ENCODE measurements at places on chromosomes 16 and 17.
A peak's percentile ranks its signal among the peaks of the same experiment; 100 is the strongest.

DNA sequence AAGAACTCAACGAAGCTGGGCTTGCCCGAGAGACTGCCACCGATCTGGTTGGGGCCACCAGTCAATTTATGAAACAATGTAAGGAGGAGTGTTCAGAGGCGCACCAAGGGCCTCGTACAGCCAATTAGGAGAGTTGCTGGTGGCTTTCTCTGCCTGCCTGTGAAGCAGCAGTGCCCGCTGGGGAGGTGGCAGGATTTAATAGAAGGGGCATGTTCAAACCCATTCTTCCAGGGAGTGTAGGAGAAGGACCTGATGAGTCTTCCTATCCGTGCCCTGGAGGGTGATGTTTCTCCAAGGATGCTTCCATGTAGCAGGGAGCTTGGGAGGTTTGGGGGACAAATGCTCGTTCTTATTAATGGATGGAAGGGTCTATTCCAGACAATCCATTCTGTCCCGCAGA is 178.4 kb downstream of the CCDC182 start:
- DNase-seq = no peak

DNA sequence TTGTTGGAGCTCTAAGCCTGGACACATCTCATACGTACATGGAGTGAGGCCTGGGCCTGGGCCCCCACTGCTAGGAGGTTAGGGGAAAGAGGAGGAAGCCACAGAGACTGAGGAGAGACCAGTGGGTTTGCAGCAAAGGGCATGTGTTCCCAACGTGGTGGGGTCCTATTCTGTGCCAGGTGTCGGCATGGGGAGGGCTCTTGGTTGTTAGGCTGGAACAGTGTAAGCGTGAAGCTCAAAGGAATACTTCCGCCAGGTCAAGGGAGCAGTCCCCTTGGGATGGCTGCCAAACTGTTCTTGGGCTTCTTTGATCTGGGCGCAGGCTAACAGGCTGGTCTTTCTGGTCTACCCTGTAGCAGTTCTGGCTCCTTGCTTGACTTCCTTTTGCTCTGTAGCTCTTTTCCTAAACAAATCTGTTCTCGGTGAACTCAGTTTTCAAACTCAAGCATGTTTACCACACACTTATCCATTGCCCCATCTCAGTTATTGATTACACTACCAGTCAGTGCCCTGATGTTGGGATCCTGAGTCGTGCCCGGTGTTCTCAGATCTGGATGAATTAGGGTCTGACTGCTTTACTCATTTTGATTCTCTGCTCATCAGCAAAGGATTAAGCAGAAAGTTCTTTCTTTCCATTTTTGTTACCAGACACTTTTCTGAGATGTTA is 36.4 kb downstream of the GPT2 start:
- DNase-seq = no peak

- no peak for DNase-seq
Observed at GRCh38 chr17:78933025-78933958, 8.1 kb upstream of the TIMP2 start.

- DNase-seq = no peak
Observed at GRCh38 chr17:37490638-37491614, 1.2 kb downstream of the DUSP14 start.

DNA sequence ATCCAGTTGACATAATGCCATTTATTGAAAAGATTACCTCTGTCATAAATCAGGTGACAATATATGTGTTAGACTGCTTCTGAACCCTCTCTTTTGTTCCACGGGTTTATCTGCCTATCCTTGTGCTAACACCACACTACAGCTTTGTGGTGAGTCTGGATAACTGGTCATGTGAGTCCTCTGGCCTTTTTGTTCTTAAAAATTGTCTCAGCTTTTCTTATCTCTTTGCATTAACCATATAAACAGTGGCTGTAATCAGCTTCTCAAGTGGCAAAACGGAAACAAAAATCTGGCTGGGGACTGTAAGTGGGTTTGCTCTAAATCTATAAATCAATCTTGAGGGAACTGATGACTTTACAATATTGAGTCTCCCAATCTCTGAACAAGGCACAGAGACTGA is 44.6 kb downstream of the STX8 start:
- DNase-seq = no peak

- DNase-seq = no peak
Observed at GRCh38 chr17:80529904-80530292, 14.7 kb upstream of the RPTOR start.

- no peak for DNase-seq
Observed at GRCh38 chr16:88412766-88413165, 30.0 kb downstream of the ZNF469 start.

GRCh38 chr17:61381537-61381936 is 18.1 kb upstream of the TBX2 start:
- no peak for DNase-seq

- no peak for DNase-seq
Observed at GRCh38 chr17:66580184-66580955, 254.5 kb upstream of the CACNG5 start.

- DNase-seq = no peak
Observed at GRCh38 chr17:48799069-48799723, 17.8 kb downstream of the TTLL6 start.

- DNase-seq = no peak
Observed at GRCh38 chr16:89210904-89211515, 6.5 kb upstream of the ZNF778 start.

- DNase-seq = no peak
Observed at GRCh38 chr17:48241770-48242497, 134.4 kb downstream of the SNX11 start.

- no peak for DNase-seq
Observed at GRCh38 chr17:48625495-48626244, 488 bp downstream of the HOXB9 start.

DNA sequence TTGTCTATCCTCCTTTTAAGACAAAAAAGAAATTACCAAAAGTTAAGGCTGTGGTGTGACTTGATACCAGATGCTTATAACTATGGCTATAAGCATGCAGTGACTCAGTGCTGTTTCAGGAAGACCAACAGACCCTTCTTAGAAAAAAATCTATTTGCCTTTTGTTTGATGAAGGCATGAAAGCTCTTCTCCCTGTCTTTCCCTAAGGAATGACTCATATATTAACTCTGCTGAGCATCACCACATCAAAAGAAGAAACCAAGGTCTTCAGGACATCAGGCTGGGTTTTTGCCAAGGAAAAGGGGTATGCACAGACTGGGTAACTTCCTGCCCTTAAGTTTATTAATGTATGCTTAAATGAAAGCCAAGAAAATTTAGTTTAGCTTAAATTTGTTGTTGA is 47.1 kb downstream of the VMP1 start:
- DNase-seq = no peak

- DNase-seq = no peak
Observed at GRCh38 chr16:65739518-65739917, 617.7 kb upstream of the CDH11 start.

DNA sequence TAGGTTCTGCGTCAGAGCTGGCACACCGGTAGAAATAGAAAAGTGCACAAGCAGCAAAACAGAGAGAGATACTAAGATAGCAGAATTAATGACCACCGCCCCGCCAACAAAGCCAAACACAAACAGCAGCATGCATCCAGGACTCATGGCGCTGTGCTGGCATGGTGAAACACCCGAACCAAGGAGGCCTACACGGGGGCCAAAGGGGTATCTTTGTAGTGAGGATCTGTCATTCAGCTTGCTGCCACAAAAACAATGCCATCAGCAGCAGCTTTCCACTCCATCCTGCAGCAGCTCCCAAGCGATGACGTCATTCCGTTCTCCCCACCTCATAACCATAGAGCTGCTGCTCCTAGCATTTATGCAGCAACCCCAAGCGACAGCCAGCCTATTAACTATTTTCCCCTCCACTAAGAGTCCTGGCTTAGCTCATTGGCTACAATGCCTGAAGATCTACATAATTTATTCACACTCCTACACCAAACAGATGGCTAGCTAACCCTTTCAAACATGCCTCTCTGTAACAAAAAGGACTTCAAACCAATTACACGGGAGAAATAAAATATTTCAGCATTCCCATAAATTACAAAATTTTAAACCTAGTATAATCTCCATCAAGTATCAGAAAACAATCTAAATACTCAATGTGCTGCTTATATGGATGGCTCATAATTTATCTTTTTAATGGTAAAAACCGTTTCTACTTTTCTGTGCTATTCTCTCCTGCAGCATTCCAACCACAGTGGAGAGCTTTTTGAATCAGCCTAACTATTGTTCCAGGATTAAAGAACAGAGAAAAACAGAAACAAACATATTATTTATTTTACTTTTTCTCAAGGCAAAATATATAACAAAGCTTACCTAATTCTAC is 73.9 kb downstream of the SPAG9 start:
- peak; percentile 85 for DNase-seq

GRCh38 chr17:58527949-58528348 is 13.5 kb upstream of the MTMR4 start:
- DNase-seq = no peak

DNA sequence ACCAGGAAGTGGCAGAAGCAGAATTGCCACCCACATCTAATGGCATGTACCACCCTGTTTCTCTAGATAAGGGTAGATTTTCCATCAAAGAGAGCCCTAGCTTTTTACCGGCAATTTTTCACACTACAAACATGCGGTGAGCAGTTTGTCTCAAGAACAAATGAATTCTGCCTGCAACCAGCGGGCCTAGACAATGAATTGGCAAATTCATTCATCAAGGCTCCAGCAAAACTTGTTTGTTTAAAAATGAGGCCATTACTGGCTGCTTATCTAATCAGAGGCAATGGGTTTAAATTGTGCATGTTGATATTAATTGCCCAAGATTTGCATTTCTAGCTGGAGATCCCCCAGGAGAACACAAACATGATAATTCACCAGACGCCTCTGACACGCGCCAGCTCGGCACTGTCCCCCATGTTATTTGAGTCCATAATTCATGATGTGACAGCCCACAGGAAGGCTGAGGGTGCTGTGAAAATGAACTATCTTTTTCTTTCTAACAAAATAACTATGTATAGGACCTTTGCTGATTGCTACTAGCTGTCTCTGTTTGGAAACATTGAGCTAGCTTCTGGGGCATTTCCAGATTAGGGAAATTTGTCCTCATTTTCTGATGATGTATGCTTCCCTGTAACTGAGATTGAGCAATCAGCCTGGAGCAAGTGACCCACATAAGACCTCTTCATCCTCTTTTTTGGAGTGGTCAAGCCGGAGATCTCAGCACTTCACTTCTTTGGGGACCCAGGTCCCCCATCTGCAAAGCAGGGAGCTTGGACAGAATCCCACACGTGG is 80.8 kb downstream of the CNGB1 start:
- no peak for DNase-seq

GRCh38 chr17:28372945-28373274 is 1.4 kb downstream of the SARM1 start:
- DNase-seq = no peak

GRCh38 chr16:62051942-62052341 is 15.7 kb upstream of the CDH8 start:
- DNase-seq = no peak

GRCh38 chr16:66616592-66616991 is 12.1 kb downstream of the CMTM3 start:
- DNase-seq = no peak

DNA sequence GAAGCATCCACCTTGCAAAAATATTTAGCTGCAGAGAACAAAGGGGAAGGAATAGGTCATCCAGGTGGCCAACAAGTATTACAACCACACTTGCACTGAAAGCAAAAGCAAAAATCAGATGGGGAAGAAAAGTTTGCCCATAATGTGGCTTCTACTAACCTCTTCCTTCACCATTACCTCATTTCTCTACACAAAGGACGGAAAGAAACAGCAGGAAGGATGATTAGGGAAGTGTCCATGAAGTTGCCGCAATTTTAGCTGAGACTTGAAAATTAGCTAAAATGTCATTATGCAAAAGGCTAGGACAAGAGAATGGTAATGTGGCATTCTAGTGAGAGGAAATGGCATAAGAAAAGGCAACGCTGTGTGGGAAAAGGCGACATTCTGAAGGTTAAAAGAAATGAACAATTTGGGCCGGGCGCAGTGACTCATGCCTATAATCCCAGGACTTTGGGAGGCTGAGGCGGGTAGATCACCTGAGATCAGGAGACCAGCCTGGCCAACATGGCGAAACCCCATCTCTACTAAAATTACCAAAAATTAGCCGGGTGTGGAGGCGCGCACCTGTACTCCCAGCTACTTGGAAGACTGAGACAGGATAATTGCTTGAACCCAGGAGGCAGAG is 13.7 kb downstream of the KANSL1 start:
- DNase-seq = no peak

- no peak for DNase-seq
Observed at GRCh38 chr16:48014349-48015135, 141.3 kb downstream of the ABCC12 start.

DNA sequence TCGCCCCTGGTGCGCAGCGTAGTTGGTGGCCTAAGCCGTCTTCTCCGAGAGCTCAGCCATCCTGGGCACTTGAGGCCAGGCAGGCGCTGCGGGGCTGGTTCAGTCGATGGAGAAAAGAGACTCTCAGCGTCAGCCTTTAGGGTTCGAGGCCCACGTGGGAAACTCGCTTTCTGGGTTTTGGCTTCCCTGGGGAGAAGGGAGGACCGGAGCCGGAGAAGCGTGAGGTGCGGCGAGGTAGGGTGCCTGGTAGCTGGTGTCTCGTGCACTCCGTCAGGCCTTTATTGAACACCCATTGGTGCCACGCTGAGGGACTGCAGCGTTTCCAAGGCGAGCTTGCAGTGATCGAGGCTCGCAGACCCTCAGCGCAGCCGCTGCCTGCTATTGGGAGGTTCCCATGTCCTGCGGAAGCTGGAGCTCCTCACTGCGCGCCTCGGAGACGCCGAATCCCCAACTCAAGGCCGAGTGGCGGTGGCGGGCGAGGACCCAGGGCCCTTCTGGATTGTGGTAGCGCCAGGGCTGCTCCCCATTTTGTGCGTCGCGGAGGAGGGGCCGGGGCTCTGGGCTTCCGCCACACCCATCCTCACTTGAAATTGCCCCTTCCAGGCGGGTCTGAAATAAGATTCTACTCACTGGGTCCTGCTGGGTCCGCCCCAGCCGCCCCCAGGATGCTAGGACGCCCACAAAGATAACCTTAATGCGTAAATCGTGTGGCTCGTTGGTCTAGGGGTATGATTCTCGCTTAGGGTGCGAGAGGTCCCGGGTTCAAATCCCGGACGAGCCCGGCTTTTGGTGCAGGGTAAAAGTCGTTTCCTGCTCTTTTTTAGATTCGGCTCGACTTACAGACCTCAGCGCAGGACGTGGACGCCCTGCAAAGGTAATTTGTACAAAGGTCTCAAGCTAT is 1.2 kb downstream of the OR1F1 start:
- DNase-seq = peak; percentile 71

GRCh38 chr16:10171221-10171620 is 11.0 kb downstream of the GRIN2A start:
- DNase-seq = no peak

DNA sequence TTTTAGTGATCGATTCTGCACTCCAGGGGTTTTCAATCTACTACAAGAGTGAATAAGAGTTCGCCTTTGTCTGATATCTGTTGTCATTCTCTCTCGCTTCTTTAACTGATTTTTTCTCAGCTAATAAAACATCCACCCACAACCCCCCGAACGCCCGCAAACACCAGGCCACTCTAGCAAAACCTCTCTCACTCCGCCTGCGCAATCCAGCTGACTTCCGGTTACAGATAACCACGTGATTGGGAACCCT is 338 bp upstream of the RPL19 start:
- peak; percentile 81 for DNase-seq

GRCh38 chr16:84193480-84193879 is 2.5 kb downstream of the ADAD2 start:
- DNase-seq = no peak

GRCh38 chr17:17638467-17638866 is 42.8 kb upstream of the RAI1 start:
- no peak for DNase-seq

GRCh38 chr16:4410335-4411075 is 5.9 kb downstream of the CORO7 start:
- no peak for DNase-seq
